ENCODE measurements at places on chromosomes 16 and 17.

DNA sequence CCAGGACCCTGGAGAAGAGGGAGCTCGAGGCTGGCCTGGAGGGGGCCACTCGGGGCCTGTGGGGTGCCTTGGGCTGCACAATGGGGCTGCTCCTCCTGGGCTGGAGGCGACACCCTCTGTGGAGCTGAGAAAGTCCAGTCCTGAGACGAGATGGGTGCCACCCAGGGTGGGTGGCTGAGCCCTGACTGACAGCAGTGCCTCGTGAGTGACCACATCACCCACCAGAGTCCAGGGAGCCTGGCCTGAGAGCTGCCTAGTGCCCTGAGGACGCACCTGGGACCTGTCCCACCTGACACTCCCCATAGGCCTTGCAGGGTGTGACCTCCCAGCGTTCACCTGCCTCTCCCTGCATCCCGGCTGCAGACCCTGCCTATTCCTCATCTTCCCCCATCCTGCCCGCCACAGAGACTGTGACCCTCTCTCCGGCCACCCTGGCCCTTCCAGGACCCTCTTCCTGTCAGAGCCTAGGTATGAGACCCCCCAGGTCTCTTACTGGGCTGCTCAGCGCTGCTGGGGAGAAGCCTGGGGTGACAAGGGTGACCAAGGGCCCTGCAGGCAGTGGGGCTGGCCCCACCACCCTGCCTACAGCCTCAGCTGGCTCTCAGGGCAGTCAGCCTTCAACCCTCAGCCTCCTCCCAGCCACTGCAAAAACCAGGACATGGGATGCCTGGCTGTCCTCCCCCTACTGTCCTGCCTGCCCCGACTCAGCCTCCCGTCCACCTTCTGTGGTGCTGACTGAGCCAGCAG, 41.2 kb downstream of the TNFRSF13B start:
- DNase-seq, result no peak

- DNase-seq, result no peak
Measured at GRCh38 chr17:32798938-32799337, 78.0 kb downstream of the MYO1D start.

DNA sequence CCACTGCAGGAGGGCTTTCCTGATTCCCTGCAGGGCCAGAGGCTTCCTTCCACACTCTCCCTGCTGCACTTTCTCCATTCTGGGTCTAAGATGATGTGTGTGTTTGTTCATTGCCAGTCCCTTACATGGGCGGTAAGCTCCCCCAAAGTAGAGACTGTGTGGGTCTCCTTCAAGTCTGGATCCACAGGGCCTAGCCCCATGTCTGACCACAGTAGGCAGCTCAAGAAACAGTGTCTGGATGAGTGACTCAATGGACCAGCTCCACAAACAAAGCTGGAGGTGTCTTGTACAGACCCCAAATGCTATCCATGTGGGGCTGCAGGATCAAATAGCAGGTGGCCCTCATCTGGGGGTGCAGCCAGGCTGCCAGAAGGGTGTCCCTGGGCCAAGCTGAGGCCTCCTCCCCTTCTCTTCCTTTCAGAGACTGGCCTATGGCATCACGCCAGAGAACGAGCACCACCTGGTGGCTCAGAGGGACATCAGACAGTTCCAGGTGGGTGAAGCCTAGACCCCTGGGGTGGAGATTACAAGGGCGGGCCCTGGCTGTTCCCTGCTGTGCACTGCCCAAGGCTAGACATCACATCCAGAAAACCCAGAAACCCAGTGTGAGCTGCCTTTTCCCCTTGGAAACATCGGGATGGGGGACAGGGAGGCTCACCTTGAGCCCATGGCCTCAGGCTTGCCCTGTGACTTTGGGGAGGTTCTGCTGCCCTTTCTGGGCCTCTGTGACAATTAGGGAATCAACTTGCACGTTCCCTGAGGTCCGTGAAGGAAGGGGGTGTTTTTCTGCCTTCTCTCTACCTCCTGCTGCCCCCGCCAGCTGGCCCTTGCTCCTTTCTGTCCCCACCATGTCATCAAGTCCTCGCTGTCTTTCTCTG, 45.9 kb downstream of the SLC6A2 start:
- DNase-seq, result peak; percentile 47

DNA sequence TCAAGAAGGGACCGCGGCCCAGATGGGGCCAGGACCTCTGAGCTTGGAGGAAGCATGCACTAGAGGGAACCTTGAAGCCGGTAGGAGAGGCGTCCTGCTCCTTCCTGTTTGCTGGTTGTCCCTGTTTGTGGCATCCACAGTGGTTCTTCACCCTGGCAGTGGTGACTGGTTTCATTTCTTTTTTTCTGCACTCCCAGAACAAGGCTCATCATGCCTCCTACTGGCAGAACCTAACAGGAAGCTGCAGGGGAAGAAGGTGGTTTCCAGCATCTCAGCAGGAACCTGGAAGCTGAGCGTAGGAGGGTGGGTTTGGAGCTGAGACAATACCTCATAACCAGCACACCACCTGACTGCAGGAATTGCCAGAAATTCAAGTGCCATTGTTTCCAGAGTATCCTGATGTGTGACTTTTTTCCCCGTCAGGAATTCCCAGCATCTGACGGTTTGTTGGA, 5.8 kb downstream of the TMEM231 start:
- peak; percentile 89 for DNase-seq

GRCh38 chr17:32515677-32516383, 29.0 kb downstream of the CDK5R1 start:
- DNase-seq, result no peak

DNA sequence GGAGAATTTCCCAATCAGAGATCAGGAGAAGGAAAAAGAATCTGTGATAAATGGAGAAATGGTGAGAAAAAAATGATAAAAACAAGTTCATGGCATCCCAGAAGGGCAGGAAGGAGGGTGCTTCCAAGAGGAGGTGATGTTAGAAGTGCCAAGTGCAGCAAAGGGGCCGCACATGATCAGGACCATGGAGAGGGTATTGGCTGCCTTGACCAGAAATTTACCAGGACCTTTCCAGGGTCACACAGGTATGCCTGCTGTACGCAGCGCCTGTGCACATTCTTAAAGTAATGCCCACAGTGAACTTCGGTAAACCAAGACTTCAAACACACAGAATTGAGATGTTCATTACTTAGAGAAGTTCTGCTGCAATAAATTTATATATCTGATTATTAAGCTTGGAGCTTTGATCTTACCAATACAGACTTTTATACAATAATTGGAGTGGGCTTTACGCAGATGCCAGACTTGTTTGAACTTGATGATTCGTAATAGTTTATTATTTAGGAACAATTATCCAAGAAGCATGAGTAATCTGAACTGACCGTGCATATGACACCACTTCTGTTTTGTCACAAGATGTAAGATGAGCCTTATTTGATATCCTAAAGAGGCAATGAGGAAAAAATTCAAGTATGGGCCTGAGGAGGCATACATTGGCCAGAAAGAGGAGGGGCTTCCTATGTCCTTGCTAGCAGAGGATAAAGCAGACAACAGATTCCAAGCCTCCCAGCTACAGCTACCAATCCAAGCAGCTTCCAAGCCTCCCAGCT, 2.2 kb upstream of the KRT33A start:
- no peak for DNase-seq

GRCh38 chr16:50550866-50551641, 2.9 kb downstream of the NKD1 start:
- no peak for DNase-seq

DNA sequence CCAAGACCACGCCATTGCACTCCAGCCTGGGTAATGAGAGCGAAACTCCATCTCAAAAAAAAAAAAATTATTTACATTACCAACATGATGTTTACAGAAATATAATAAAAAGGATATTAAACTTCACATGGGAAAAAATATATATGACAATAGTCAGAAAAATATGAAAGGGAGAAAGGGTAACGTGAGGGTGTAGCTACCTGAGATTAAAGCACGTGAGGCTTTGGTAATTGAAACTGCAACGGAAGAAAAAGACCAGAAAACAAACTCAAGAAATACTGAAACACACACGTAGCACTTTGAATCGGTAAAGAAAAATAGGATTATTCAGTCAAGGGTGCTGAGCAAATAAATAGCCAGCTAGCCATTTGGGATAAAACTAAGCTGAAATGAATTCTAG, 53.6 kb downstream of the CYTH1 start:
- no peak for DNase-seq

GRCh38 chr16:85357924-85358505, 245.7 kb upstream of the CIBAR2 start:
- no peak for DNase-seq

DNA sequence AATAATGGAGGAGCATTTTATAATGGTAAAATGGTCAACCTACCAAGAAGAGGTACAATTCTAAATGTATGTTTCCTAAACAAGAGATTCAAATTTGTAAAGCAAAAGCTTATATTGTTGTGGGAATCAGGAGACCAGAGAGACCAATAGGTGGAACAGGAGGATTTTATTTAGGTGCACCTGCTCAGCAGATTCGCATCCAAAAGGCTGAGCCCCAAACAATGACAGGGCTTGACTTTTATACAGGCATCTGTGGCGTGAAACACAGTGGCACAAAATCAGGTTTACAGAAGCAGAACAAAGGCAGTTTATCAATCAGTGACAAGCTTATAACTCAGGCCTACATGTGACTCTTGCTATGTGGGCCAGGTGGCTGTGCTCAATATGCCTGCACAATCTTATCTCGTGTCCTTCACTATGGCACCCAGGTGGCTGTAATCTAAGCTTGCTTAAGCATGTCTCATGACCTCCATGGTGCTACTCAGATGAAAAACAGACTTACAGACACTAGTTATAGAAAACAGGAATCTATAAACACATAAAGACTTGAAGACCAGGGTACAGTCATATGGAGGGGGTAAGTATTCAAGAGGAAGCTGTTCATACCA, 780.2 kb upstream of the CA10 start:
- no peak for DNase-seq

DNA sequence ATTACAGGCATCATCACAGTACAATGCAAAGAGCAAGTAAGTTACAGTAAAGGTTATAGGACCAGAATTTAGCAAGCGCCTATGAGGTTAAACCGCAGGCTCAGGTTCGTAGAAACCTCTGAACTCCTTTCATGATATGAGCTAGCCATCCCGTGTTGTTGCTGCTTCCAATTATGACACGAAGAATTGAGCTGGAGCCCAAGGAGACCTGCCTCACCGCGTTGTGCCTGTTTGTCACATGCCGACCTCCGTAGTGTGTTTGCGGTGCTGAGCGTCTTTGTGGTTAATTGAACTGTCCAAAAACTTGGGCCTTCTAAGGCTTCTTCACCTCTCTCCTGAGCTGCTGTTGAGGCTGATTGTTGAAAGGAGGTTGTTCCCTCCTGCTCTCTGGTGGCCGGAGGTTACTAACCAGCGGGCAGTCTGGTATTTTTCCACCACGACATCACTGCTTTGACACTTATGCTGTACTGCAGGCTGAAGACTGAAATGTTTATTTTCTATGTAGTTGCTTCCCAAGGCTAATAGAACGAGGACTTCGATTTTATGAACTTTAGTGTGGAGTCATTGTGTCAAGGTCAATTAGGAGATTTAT, 67.5 kb downstream of the SEC14L1 start:
- no peak for DNase-seq

- DNase-seq, result no peak
Measured at GRCh38 chr17:67623767-67624166, 94.0 kb upstream of the NOL11 start.

GRCh38 chr17:15398736-15399331, 57.4 kb upstream of the TEKT3 start:
- DNase-seq, result no peak

DNA sequence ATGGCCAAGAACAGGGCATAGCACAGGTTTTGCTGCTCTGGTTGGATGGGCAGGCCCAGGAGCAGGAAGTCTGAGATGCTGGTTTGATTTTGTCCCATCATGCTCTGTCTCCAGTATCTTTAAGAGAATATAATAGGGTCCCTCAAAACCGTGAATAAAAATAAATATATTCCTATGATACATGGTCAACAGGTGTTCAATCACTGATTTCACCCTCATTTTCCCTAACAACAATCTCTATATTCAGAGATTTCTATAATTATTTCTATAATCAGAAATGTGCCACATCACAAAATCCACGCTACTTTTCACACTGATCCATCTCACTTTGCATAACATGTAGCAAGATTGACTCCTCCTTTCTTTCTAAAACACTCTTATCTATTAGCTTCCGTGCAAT, at the start of gene OR1E2:
Gene OR1E2 (minus strand): TSS at position 101 of the 400 bp plus-strand sequence. CDS start 0 bp downstream, at position 101.
- no peak for DNase-seq

- DNase-seq, result no peak
Measured at GRCh38 chr17:27995554-27995953, 46.9 kb upstream of the NLK start.

DNA sequence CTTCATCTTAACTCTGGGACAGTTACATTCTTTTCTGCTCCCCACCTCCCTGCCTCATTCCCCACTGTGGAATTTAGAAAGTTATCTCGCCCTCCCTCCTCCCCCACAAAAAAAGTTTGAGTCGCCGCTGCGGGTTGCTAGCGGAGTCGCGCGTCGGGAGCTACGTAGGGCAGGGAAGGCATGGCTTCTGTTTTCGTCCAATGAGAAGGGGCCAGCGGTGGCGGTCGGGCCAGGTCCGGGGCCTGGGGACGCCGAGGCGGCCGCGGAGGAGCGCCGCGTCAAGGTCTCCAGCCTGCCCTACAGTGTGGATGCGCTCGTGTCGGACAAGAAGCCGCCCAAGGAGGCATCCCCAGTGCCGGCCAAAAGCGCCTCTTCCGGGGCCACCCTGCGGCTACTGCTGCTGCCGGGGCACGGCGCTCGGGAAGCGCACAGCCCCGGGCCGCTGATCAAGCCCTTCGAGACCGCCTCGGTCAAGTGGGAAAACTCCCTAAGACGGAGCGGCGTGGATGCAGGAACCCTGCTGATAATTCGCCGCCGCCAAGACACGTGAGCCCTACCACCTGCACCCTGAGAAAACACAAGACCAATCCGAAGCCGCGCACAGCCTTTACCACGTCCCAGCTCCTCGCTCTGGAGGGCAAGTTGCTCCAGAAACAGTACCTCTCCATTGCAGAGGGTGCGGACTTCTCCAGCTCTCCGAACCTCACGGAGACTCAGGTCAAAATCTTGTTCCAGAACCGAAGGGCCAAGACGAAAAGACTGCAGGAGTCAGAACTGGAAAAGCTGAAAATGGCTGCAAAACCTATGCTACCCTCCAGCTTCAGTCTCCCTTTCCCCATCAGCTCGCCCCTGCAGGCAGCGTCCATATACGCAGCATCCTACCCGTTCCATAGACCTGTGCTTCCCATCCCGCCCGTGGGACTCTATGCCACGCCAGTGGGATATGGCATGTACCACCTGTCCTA, 8.9 kb downstream of the OR4D1 start:
- DNase-seq, result peak; percentile 5

DNA sequence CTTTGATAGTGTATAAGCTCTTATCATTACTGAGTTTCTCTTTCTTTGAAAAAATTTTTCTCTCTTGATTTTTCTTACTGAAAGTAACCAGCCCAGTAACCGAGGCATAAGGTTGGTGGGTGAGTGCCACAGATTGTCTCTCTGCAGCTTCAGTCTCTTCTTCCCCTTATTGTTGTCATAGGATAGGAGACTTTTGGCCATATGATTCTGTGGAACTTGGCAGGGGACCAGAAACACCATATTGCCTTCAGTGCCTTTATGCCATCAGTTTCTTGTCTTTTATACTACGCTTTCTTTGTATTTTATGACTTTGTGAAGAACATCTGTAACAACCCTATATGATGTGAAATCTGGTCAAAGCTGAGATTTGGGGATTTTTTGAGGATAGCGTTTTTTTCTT, 341.6 kb upstream of the TBX2 start:
- no peak for DNase-seq

- DNase-seq, result peak; percentile 34
Measured at GRCh38 chr16:57446531-57447185, 527 bp downstream of the CIAPIN1 start.

All from inflammatory macrophage (primary cell).